ACHN (cell line): ENCODE measurements at places on chromosomes 1 and 21.
A peak's percentile ranks its signal among the peaks of the same experiment; 100 is the strongest.

GRCh38 chr1:192966073-192966472 lies 93.1 kb downstream of the UCHL5 start:
- no peak for DNase-seq

GRCh38 chr1:68174738-68175113 lies 57.6 kb downstream of the WLS start:
- DNase-seq: peak; percentile 40

DNA sequence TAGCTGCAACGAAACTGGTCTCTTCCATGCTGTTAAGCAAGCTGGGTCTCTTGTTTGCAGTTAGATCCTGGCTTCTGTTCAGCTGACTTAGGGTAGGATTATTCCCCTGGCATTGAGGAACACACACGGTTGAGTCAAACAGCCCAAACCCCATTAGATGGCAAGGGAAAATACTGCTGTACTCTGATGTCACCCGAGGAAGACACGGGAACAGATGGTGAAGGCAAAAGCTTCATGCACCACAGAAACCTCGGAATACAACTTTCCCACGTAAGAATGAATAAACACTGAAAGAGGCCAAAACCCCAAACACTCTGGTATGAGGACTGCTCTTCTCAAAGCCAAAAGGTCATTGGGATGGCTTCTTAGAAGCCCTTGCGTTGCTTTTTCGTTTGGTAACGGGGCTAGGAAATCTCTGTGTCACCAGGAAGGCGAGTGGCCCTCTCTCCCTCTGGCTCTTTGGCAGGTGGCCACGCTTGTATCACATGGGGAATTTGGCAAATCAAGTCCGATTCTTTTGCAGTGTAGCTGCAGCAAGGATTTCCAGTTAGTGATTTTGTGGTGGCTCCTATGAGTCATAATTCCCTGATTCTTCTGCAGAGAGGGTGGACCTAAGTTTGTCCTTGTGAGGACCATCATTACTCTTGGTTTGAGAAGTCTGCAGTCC lies 16.7 kb upstream of the LYST start:
- DNase-seq: peak; percentile 98

DNA sequence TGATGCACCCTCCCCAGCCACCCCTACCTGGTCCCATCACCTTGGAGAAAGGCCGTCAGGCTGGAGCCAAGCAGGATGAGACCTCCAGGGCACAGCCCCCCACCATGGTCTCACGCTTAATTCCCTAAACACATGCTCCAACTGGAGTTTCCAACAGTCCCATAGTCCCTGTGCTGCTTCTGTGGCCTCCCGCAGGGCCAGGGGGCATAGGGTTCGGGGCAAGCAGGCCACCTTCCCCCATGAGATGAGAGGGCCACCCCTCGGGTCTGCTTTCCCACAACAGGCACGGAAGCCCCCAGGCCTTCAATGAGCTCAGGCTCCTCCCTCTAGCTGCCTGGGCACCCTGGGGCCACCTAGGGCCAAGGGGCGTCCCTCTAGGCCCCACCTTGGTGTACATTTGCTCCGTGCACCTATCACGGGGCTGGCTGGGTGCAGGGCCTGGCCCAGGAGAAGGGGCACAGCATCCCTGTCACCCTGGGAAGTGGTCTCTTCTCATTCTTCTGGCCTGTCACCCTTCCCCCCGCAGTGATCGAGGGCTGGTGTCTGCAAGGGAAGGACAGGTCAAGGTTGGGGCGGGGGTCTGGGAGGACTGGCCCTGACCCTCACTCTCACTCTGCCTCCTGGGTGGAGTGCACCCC lies 42.4 kb downstream of the TRIM11 start:
- DNase-seq: no peak

DNA sequence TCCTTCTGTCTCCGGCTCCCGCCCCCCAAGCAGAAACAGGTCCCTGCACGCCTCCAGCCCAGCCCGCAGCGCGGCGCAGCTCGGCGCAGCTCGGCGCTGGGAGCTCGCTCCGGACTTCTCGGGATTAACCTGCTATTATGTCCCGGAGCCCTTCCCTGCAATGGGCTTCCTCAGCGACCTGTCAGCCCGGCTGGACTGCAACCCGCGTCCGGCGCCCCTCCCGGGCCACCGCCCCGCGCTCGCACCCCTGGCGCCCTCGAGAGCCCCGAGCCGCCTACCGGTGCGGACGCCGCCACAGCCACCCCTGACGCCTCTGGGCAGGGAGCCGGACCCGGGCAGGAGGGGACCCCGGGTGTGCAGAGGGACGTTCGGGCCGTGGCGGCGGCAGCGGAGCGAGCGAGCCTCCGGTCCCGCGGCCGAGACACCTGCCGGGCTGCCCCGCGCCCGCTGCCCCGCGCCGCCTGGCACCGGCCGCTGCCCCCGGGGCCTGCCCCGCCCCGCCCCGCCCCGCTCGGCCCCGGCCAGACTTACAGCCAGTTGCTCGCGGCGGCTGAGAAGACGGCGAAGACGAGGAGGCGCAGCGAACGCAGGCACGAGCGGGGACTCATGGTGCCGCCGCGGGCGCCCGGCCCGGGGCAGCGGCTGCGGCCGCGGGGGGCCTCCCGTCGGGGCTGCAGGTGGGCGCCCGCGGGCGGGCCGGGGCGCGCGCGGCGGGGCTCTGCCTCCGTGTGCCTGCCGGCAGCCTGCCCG lies 407 bp downstream of the WNT4 start:
- DNase-seq: peak; percentile 16

DNA sequence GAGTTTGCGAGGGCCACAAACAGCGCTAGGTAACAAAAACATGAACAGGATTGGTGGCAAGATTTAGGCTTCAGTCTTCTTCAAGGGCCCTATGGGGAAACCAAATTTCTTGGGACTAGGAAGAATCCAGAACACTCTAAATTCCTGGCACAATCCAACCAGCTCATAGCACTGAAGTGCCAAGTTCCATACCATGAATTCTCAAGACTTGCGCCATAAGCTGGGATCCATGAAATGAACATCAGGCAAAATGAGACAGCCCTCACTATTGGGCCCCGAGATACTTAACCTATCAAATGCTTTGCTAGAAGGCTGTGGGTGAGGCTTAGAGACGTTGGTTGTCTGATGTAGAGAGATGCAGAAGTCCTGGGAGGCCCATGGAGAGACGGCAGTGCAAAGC lies 322.1 kb downstream of the PAPPA2 start:
- DNase-seq: no peak

DNA sequence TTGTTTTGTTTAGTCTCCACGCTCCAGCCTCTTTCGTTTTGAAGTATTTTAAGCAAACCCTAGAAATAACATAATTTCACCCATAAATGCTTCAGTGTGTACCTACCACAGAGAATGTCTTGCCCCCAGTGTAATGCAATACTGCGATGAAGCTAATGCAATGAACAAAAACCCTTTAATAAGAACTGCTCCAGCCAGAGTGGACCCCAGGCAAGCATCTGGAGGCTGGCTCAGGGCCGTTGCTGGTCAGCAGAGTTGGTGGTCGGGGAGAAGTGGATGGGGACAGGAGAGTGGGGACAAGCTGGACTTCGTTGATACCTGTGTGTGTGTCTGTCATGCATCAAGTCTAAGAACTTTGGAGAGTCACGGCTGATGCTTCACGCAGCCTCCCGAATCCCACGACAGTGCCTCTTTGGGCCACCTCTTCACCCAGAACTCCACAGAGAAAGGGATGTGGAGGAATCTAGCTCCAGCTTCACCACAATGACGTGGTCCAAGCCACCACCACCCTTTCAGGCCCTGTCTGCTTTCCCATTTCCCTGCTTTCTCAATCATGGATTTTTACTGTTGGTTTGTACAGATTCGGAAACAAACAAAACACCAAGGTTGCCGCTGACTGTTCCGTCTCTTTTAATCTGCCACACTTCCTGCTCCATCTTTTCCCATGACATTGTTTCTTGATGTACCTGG lies 108.6 kb upstream of the ERRFI1 start:
- no peak for DNase-seq

- DNase-seq: no peak
Observed at GRCh38 chr1:218886101-218886871, 287.4 kb upstream of the LYPLAL1 start.

- no peak for DNase-seq
Observed at GRCh38 chr21:21897275-21897883, 899.2 kb downstream of the NCAM2 start.

- DNase-seq: no peak
Observed at GRCh38 chr1:50232336-50232735, 123.6 kb downstream of the ELAVL4 start.

DNA sequence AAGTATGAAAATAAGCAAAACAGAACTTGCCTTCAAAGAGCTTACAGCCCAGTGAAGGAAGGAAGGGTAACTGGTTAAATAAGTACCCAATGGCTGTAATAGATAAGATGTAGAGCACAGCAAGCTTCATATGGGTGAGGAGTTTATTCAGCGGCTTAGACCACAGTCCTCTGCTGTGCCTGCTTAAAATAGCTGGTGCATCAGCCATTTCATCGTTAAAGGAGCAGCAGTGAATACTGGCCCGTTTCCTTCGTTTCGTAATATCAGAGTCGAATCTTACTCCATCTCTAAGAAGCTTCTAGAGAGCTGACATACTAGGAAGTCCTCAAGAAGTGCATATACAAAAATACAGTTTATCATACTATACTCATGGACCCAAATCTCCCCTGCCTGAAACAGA lies 286.5 kb downstream of the NFIA start:
- no peak for DNase-seq

DNA sequence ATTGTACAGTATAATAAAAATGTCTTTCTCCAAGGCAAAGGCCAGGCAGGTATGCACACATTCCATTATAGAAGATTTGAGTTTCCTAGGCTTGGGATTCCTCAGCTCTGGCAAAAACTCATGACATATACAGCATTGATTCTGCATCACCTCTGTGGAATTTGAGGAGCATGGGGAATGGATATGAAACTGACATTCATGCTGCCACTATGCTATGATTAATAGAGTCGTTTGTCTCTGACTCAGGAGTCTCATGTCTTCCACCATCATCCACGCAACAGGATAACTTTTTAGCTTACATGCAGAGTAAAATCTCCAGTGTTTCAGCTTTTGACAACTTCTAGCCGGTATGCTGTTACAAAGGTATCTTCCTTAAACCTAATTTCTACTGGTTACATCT lies 49.8 kb upstream of the ADORA3 start:
- DNase-seq: peak; percentile 74

GRCh38 chr1:6519491-6519934 lies 28.0 kb upstream of the PLEKHG5 start:
- no peak for DNase-seq
